Esophagus mucosa (tissue), 1 donor: ENCODE measurements at places on chromosomes 4 and X. TPM values are rescaled to one million over a fixed set of nuclear protein-coding genes. Genes with fewer than 3 reads are reported as not detected.

The CHRNA9 gene
- not detected for total RNA-seq

The RP2 gene
- total RNA-seq, result 8.4 TPM

The HS3ST1 gene
- total RNA-seq, result 18.7 TPM

The UCP1 gene
- total RNA-seq, result not detected

The FHIP1A gene
- 43.6 TPM for total RNA-seq

The ASB9 gene
- 1.8 TPM for total RNA-seq

The LANCL3 gene
- total RNA-seq, result 2.6 TPM

The TCEAL6 gene
- not detected for total RNA-seq

The GSPT2 gene
- 1.6 TPM for total RNA-seq

The IGFBP7 gene
- 40.9 TPM for total RNA-seq

The ATP6AP2 gene
- total RNA-seq, result 55.6 TPM

The CENPI gene
- 3.9 TPM for total RNA-seq

The DMD gene
- 5.1 TPM for total RNA-seq

The PRDM8 gene
- total RNA-seq, result 0.40 TPM

The SCRG1 gene
- 0.12 TPM for total RNA-seq

The RGN gene
- total RNA-seq, result 0.20 TPM

The TMPRSS11F gene
- 12.4 TPM for total RNA-seq

The NHS gene
- total RNA-seq, result 2.5 TPM

The MAGEA12 gene
- total RNA-seq, result not detected

The MAGED1 gene
- total RNA-seq, result 31.4 TPM

The S100P gene
- total RNA-seq, result 1,144 TPM

The GSTCD gene
- total RNA-seq, result 14.7 TPM

The CCNB3 gene
- 0.36 TPM for total RNA-seq

The MAGEA2B gene
- total RNA-seq, result not detected
